Activated T-cell treated with anti-CD3 and anti-CD28 coated beads, Interleukin-2, amount 50 U/mL, for 1 hour (primary cell): ENCODE measurements at places on chromosomes 2 and 18.

GRCh38 chr2:158740127-158740526 is 55.0 kb upstream of the DAPL1 start:
- no peak for DNase-seq

DNA sequence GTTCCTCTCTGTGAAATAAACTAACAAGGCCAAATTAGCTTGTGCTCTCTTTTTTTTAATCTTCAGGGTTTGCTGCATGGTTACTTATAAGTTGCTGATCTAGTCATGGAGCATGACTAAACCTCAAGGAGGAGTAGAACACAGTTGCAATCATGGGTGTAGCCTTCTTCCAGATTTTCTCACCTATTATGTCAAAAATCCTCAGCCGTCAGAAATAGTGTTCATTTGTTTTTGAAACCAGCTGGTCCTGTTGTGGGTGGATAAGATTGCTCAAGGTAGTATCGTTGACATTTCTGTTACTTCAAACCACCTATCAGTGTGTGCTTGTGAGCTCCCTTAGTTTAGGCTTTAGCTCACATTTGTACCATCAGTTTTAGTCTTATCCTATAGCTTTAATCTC is 11.2 kb downstream of the RELCH start:
- DNase-seq: no peak

DNA sequence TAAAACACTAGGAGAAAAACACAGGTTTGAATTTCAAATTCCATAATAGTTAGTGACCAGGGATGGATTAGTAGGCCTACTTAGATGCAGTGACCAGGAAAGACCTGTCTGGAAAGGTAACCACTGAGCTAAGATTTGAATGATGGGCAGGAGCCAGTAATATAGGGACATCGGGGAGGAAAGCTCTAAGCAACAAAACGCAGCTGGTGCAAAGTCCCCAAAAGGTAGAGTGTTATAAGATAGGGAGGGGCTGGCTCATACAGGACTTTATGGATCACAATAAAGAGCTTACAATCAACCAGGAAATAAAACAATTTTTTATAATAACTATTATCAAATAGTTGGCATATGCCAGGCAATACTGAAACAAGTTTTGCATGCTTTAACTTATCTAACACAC is 849.4 kb downstream of the LRRTM4 start:
- DNase-seq: no peak

DNA sequence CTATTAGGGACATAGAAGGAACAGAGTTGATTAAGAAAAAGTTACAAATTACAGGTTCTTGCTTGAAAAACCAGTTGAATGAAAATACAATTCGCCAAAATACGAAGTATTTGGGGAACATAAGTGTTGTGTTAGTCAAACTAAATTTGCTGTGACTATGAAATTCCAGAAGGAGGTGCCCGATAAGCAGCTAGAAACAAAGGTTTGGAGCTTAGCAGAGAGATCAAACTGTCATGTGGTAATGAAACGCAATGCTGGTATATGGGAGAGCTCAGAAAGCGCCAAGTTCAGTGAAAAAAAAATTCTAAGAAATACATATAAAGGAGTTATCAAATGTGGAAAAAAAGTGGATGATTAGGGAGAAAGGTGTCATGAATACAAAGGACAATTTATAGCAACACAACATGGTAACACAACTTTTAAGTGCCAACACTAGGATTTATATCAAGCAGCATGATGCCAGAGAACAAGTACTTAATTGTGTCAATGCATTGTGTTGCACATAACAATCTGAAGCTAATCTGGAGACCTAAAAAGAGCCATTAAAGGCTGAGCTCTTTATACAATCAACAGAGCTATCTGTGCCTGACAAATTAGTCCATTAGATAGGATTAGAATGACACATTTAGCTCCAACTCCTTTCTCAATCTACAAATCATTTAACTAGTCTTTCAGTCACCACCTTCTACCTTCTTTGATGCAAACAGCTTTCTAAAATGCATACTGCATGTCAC is 31.2 kb downstream of the SMAD2 start:
- DNase-seq: no peak

GRCh38 chr2:204662956-204663355 is 117.7 kb downstream of the PARD3B start:
- no peak for DNase-seq
